DMS79 treated with DMSO at 0.1 percent for 48 hours (cell line): ENCODE measurements at places on chromosomes 3 and 15.
A peak's percentile ranks its signal among the peaks of the same experiment; 100 is the strongest.

DNA sequence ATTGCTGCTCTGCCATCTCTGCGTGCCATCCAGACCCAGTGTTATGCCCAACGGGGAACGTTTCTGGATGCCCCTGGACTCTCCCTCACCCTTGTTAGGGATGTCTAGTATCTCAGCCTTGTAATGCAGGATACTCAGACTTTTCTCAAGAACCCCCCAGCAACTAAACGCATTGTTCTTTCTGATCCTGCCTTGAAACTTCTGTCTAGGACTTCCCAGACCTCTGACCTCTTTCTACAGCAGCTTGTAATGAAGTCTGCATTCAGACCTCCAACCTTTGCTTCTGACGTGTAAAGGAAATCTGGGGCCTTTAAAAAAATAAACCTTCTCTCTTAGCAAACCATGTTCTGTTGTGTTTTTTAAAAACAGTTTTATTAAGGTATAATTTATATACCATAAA, 139.5 kb downstream of the KCNAB1 start:
- no peak for DNase-seq

DNA sequence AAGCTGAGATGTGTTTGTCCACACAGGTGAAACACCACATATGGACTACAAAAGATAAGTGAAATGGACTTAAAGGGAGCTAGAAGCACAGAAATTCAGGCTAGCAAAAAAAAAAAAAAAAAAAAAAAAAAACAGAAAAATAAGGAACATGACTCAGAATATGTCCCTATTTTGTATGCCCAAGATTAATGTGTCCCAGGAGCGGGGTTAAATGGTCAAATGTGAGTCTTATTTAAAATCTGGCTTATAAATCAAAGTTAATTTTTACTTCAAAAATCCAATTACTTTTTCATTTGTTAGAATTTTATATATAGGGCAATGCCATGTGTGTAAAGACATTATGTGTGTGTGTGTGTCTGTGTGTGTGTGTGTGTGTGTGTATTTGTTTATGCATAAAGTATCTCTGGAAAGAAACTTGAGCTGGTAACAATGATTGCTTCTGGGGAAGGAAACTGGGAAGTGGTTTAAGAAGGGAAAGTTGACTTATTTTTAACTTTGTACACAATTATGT, 986.5 kb downstream of the ROBO2 start:
- DNase-seq, result no peak

GRCh38 chr3:134072881-134073582, 43.3 kb upstream of the SLCO2A1 start:
- DNase-seq, result no peak

DNA sequence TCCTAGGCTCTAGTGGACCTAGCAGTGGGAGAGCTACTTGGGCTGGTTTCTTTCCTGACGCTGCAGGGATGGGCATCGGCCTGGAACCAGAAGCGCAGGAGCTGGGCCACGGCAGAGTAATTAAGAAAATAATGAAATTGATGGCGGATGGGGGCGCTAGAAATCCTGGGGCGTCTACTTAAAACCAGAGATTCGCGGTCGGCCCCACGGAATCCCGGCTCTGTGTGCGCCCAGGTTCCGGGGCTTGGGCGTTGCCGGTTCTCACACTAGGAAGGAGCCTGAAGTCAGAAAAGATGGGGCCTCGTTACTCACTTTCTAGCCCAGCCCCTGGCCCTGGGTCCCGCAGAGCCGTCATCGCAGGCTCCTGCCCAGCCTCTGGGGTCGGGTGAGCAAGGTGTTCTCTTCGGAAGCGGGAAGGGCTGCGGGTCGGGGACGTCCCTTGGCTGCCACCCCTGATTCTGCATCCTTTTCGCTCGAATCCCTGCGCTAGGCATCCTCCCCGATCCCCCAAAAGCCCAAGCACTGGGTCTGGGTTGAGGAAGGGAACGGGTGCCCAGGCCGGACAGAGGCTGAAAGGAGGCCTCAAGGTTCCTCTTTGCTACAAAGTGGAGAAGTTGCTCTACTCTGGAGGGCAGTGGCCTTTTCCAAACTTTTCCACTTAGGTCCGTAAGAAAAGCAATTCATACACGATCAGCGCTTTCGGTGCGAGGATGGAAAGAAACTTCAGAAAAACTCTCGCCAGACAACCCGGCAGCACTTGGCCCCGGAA, 6.1 kb downstream of the SOX14 start:
- no peak for DNase-seq

DNA sequence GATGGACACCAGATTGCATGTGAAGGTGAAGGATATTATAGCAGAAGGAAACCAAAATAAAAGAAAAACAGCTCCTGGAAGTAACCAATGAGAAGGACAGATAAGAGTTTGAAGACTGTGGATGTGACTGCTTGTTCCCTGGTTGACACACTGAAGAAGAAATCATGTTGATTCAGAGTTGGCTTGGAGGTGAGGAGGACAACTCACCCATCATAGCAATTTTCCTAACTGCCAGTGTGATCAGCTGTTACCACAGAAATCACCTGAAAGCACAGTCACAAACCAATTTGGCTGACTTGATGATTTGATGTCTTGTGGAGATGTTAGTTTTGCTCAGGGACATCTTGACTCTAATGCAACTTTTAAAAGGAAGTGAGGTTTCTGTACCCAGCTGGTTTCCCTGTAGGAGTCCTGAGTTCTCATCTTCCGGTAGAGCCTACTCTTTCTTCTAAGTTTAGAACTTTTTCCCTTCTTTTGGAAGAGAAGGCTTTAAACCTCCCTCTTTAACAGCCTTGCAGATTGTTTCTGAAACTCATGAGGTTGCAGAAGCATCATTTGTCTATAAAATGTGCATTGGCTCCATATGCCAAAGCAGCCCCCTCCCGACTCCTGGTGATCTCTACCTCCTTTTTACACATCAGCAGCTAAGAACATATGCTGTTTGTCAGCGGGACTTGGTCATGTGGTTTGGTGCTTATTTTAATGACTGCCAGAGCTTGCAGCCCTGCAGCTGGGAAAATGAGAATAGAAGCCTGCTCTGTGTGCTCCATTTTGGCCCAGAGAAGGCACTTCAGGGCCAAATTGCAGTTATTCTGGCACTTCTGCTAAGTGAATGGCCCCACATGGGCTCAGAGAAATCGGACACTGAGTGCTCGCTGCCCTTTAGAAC, 10.3 kb downstream of the ATG7 start:
- DNase-seq, result no peak

DNA sequence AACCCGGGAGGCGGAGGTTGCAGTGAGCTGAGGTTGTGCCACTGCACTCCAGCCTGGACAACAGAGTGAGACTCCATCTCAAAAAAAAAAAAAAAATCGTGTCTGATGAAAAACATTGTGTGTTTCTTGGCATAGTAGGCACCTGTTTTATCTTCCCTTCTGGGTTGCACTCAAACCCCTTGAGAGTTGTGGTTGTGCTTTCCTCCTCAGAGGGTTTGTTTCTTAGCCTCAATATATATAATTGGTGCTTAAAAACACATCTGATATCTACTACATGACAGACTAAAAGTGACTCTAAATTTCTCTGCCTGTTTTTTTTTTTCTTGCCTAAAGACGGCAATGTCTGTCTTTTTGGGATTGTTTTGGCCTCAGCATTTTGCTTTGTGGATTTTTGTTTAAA, 7.6 kb downstream of the NR1D2 start:
- no peak for DNase-seq

DNA sequence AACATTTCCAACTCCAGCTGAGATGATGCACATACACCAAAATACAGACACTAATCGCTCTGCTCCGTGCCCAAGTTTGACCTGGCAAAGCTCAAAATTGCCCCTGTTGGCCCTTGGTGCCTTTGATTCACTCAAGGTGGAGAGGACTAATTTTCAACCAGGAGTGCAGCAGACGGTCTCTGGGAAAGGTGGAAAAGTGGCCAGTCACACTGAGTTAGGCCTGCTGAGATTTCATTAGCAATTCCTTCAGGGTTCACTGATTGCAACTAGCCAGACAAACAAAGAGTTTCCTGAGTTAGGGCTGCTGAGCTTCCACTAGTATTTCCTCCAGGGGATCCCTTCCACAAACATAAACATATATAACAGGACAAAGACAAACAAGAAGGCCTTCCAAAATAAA, 28.7 kb upstream of the LHFPL4 start:
- no peak for DNase-seq

GRCh38 chr3:31878231-31878838, 102.7 kb downstream of the OSBPL10 start:
- no peak for DNase-seq

DNA sequence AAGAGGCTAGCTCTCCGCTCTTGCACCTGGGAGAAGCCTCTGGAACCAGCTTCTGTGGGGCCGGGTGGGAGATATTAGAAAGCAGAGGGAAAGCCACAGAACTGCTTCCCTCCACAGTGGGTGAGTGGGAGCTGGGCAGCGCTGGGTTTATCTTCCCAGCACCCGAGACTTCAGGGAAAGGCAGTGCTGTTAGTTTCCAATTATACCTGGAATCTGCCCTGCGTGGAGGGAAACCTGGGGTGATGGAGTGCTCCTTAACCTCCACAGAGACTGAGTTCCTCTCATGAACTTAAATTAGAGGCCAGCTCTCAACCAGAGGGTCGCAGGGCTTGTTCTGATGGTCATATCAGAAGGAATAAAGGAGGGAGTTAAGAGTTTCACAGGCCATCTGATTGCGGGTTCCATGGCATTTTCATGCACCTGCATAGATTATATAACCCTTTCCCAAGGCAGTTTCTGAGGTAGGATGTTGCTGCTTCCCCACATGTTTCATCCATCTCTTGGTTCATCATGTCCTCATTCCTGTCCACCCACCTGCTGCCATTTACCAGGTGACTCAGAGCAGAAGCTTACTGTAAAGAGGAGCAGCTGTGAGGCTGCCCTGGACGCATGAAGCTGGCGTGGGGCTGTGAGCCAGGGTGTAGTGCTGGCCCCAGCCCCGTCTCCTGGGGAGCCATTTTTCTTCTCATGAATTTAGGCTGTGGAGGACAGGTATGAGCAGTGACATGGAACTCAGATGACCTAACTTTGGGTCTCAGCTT, 42.5 kb downstream of the CA12 start:
- DNase-seq, result no peak

GRCh38 chr3:54008744-54009143, 113.6 kb upstream of the CACNA2D3 start:
- DNase-seq, result no peak

DNA sequence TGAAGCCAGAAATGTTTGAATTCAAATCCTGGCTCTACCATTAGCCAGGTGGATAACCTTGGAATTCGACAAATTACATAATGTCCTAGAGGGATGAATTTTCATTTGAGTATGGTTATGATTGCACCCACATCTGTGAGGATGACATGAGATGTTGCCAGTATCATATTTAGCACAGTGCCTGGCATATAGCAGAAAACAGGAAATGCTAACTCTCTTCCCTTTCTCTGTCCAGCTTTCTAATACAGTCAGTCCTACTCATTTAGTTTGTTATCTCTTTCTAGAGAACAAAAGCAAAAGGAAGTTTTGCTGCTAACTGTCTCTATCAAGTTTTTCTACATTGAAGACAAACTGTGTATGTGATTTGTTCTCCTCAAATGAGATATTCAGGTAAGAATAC, 231.7 kb downstream of the CPNE4 start:
- no peak for DNase-seq

- no peak for DNase-seq
Measured at GRCh38 chr3:114565216-114565615, 271.4 kb downstream of the TIGIT start.

- DNase-seq, result no peak
Measured at GRCh38 chr15:41773729-41774061, 589 bp upstream of the MAPKBP1 start.

DNA sequence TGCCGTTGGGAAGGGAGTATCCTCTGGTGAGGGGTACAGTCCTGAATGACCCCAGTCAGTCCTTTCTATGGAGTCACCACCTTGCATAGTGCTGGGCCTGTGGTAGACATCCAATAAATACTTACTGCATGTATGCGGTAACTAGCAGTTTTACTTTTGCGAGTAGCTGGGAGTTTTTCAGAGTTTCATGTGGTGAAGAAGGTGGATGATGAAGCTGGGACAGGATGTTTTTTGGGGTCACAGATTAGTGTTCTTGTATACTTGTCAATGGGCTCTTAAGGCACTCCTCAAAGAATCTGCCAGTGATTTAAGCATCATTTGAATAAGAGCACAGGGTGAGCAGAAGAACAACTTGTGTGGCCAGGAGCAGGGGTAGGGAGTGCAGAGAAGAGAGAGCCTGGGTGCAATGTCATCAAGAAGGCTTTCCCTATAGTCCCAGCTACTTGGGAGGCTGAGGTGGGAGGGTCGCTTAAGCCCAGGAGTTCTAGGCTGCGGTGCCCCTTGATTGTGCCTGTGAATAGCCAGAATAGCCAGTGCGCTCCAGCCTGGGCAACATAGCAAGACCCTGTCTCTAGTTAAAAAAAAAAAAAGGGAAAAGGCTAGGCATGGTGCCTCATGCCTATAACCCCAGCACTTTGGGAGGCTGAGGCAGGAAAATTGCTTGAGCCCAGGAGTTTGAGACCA, 22.1 kb downstream of the PPCDC start:
- no peak for DNase-seq

DNA sequence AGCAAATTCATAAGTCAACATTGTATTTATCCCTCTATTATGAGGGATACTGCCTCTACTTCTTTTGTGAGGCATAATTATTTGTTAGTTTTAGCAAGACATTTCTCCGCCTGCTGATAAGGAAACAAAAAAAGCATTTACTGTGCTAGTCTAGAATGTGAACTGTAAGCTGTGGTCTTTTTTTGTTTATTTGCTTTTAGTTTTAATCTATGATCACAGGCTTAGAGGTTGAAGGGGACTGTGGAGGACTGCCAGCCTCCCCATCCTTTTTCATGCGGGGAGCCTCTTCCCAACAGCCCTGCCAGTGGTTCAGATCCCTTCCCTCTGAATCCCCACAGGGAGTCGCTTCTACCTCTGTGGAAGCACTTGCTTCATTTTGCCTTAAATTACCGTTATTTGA, 331.0 kb upstream of the ROPN1 start:
- DNase-seq, result no peak

DNA sequence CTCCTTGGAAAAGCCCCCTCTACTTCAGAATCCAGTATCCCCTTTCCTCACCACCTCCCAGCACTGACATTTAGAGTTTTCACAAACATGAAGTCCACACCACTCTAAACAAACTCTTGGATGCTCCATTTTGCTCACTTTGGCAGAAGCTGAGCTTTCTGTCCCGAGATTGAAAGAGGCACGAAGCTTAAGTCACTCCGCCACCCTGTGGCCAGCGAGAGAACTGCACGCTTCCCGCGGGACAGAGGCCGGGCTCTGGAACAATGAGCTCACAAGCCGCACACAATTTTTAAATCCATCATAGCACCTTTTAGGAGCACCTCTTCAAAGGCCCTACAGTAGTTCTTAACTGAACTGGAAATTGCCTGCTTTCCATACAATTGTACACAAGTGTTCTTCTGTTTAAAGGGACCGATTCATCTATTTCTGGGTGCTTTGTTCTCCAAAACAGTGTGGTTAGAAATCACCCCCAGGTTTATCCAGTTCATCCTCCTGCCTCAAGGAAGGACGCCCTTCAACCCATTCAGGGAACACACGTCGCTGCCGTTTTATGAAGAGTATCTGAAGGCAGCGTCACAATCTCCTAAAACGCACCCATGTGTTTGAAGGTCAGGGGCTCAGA, 226.1 kb downstream of the VPS13C start:
- DNase-seq, result peak; percentile 66

DNA sequence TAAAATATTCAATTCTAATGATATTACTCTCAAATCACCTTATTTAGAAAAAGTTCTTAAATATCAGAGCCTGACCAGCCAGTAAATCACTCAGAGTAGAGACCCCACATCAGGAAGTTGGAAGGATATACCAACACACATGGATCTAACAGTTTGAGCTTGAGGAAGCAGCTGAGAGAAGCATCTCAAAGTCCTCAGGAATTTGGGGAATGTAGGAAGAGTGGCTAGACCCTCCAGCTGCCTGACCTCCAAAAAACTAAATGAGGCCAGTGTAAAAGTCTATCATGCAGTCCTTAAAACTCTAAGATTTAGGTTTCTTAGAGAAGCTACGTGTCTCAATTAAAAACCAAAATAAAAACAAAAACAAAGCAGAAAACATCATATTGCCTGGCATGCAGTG, 55.4 kb downstream of the SETD2 start:
- no peak for DNase-seq
